ENCODE measurements at places on chromosomes 4 and X.
A peak's percentile ranks its signal among the peaks of the same experiment; 100 is the strongest.

- peak; percentile 9 for DNase-seq
These were observed 1461.1 kb downstream of the TECRL start for GRCh38 chr4:62948108-62948507.

DNA sequence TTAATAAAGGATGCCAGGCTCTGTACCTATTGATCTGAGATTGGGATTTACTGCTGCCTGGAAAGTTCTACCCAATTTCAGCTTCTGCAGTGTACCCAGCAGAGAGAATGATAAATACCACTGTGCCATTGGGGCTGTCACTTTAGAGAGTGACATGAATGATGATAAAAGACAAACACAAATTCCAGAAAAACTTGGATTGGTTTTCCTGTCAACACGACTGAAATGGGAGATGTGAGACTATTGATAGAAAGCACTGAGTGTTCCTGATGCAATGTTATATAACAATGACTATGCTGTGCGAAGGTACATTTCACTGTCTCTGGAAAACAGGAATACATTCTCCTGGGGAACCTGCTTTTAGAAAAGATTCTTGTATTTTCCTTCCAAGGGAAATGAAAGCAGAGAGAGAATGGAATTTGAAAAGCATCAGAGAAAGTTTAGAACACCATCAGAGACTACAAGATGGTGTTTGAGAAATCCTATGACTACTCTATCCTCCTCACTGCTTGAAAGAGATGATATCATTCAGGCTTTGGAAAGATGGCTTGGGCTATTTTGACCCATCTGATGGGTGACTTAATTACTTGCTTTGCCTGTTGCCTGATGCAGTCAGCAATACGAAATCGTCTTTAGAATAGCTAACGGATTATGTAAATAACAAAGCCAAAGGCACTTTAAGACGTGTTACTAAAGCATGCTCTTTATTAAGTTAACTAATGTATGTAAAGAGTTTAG is 49.7 kb downstream of the MID1IP1 start:
- DNase-seq = no peak

GRCh38 chr4:99467887-99468286 is 32.7 kb upstream of the ADH7 start:
- DNase-seq = no peak

GRCh38 chr4:76689145-76689817 is 208.7 kb downstream of the SOWAHB start:
- DNase-seq = peak; percentile 39

GRCh38 chr4:175891851-175892250 is 79.8 kb upstream of the GPM6A start:
- DNase-seq = peak; percentile 43

DNA sequence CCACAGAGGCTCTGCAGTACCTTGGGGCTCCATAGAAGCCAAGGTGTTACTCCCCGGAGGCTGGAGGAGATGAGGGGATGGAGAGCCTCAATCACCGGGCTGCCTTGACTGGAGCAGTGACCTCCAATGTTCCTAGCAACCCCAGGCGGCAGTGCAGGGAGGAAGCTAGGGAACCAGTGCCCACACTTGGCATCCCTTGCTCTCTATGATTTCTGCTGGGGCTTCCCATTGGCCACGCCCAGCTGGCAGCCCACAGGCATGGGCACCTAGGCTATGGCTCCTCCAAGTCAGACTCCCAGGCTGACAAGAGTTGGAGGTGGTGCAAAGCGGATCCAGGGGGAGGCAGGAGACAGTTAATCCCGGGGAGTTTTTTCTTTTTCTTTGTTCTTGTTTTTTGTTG is 229.7 kb downstream of the EVC2 start:
- no peak for DNase-seq

DNA sequence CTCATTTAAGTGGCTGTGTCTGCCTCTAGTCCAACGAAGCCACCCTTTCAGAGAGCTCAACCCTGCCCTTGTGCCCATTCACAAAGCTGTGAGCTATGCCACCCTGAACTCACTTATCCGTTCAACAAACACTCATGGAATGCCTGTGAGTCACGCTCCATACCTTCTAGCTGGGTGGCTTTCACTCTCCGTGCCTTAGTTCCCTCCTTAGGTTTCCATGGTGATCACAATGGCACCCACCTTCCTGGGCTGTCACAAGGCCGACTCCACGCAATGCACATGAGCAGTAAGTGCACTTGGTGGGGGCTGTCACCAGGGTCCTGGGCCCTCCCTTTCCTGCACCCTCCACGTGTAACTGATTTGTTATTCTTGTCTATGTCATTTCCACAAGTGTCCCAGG is 37.2 kb upstream of the PPP2R2C start:
- no peak for DNase-seq

- DNase-seq = peak; percentile 14
These were observed 1.2 kb downstream of the MSMO1 start for GRCh38 chr4:165328708-165329107.

- DNase-seq = no peak
These were observed 51.8 kb upstream of the ENPEP start for GRCh38 chr4:110424144-110424543.

- DNase-seq = no peak
These were observed 934 bp downstream of the PDHA1 start for GRCh38 chrX:19344661-19345060.

DNA sequence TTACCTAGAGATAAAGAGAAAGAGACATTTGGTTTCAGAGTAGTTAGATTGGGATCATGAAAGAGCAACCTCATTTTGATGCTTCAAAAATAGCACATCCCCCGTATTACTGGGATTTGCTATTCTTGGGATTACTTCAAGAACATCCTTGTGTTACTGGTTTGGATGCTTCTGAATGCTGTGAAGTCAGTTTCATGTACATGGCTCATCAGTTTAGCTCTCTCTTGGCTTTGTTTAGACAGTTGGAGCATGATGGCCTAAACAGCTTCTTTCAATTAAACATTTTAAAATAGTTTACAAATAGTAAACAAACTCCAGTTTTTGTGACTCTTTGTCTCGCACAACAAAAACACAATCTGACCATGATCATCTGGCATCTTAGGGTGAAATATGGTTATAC is 23.9 kb downstream of the HTT start:
- DNase-seq = no peak

- peak; percentile 27 for DNase-seq
These were observed 89.9 kb downstream of the GPC4 start for GRCh38 chrX:133325422-133325821.

GRCh38 chr4:150939530-150939929 is 75.6 kb downstream of the LRBA start:
- DNase-seq = no peak

GRCh38 chrX:43581167-43581566 is 74.9 kb upstream of the MAOA start:
- no peak for DNase-seq

DNA sequence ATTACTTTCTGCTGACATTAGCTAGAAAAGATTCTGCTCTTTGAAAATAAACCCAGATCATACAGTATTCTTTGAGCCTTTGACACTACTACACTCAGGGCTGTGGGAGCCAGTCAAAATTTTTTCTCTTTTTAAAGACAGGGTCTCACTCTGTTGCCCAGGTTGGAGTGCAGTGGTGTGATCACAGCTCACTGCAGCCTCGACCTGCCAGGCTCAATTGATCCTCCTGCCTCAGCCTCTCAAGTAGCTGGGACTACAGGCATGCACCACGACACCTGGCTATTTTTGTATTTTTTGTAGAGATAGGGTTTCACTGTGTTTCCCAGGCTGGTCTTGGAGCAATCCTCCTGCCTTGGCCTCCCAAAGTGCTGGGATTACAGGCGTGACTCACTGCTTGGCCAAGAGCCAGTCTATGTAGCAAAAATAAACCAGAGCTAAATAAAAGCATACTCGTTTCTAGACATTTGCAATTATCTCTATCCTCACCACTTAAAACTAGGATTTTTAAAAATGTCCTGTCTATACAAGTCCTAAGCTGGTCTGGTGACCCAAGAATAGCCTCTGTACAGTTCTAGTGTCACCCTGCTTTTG is 43.2 kb downstream of the AKAP4 start:
- DNase-seq = no peak

GRCh38 chrX:151398346-151398745 is 1.3 kb downstream of the VMA21 start:
- no peak for DNase-seq

DNA sequence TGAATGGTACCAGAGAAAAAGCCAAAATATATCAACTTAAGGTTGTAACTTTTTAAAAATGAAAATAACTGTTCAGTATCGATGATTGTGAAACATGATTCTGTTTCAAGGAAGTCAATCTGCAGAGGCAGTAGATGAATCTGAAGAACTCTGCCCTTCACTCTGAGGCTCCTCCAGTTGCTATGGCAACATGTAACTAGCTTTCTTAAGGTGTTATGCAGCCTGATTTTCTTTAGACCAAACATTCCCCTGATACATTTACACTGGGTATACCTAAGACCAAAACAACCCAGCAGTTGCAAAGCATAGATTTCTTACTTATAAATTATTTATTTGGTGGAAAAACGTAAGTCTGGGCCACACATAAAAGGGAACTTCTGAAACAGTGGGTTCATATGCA is 133.6 kb upstream of the RASGEF1B start:
- DNase-seq = no peak

DNA sequence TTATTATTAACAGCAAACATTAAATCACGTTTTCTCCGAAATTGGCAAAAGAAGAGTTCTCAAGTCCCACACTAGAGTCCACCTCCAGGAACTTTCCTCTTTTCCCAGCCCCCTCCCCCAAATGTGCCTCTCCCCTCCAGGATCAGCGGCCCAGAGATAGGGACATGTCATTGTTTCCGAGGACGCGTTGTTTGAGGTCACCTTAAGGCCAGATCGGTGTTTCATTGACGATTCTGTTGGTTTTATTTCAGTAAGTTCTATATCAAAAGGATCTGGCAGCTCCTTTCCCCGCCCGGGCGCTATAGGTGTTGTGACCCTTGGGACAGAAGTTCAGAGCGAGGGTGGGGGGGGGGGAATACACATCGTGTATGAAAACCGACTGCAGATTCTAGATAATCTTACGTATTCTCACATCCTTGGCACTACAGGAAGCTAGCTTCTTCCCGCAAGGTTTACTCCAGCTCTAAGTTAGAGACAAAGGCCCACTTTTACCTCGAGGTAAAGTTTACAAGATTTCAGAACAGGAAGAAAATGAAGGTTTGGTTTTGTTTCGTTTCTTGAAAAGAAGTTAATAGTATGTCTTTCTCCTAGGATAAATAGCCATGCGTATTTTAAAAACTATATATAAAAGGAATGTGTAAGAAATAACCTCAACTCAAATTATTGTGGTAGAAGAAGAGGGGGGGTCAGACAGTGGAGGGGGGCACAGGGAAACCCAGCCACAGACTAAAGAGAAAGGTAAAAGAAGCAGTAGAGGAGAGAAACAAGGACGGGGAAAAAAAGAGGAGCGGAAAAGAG is 739 bp upstream of the MSX1 start:
- peak; percentile 28 for DNase-seq

GRCh38 chr4:155434904-155435303 is 58.1 kb upstream of the MAP9 start:
- no peak for DNase-seq

DNA sequence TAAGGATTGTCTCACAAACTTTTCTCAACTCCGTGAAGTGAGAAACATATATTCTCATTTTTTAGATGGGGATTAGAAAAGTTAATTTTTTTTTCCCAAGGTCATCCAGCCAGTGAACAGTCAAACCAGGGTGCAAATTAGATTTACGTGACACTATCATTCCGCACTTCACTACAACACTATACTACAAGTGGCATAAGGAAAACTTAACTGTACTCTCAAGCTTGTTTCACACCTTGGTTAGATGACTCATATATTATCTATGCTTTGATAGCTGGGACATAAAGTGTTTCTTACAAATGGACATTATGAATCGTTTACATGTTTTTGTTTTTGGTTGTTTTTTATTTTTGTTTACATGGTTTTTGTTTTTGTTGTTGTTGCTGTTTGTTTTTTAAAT is 525.7 kb downstream of the PPARGC1A start:
- DNase-seq = no peak

DNA sequence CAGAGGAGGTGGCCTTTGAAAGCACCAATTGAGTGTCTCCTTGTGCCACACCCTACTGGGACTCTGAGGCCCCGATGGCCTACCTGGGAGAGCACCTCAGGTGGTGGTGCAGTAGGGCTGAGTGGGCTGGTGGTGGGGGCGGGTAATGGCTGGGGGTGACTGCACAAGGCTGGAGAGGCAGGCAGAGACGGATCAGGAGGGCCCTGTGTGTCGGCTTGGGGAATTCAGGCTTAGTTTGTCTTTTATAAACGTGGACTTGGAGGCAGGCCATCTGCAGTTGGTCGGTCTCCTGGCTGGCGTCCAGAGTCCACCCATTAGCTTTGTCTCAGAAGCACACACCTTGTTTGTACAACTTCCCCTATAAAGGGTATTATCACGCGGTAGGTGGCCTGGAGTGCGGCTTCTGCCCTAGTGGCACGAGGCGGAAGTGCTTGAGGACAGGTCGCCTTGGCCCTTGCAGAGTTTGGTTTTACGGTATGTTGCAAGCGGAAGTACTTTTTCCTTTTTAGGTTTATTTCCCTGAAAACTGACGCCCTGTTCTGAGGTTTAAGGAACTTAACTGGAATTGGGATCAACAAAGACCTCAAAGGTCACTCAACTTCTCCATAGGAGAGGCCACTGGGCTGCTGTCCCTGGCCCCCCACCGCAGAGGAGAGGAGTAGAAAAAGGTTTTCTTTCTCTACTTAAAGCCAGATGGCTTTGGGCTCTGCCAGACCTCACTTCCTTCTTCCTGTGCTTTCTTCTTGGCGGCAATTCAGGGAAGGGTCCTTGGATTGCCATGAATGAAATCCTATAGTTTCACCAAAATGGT is 8.0 kb downstream of the TBC1D14 start:
- peak; percentile 49 for DNase-seq
